ENCODE measurements at places on chromosomes 7 and 10.

- no peak for DNase-seq
These were observed 58.7 kb downstream of the PTEN start for GRCh38 chr10:87921931-87922688.

- peak; percentile 49 for DNase-seq
These were observed 100.1 kb downstream of the CACNB2 start for GRCh38 chr10:18240185-18240882.

GRCh38 chr10:77029777-77030717 lies 607.6 kb downstream of the KCNMA1 start:
- no peak for DNase-seq

DNA sequence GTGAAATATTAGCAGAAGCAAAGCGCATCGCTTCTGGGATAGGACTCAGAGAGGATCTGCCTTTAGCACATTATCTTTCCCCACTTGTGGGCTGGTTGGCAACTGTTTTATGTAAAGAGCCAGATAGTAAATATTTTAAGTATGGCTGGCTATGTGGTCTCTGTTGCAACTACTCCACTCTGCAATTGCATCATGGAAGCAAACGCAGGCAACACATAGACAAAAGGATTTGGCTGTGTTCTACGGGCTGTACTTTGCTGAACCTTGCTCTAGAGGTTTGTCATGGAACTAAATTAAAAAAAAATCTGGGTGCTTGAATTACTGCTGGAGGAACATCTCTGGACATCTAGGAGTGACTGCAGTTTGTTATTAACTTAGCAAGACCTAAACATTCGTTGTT lies 307.8 kb upstream of the TPK1 start:
- DNase-seq: no peak

DNA sequence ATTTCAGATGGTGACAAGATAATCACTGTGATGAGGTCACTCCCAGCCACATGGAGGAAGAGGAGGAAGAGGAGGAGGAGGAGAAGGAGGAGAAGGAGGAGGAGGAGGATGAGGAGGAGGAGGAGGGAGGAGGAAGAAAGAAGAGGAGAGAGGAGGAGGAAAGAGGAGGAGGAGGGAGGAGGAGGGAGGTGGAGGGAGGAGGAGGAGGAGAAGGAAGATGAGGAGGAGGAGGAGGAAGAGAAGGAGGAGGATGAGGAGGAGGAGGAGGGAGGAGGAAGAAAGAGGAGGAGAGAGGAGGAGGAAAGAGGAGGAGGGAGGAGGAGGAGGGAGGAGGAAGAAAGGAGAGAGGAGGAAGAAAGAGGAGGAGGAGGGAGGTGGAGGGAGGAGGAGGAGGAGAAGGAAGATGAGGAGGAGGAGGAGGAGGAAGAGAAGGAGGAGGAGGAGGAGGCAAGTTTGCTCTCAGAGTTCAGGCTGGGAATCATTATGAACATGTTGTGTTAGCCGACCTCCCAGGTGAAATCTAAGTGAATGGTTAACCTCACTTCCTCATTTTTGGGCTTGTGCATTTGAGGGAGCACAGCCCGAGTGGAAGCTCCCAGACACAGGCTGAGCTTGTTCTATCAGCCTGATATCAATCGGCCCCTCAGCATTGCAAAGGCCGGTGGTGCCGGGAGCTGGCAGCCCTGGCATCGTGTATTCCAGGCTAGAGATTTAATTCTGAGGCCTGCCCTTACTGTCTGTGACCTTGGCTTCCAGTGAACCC lies 236.2 kb upstream of the PITRM1 start:
- DNase-seq: no peak

DNA sequence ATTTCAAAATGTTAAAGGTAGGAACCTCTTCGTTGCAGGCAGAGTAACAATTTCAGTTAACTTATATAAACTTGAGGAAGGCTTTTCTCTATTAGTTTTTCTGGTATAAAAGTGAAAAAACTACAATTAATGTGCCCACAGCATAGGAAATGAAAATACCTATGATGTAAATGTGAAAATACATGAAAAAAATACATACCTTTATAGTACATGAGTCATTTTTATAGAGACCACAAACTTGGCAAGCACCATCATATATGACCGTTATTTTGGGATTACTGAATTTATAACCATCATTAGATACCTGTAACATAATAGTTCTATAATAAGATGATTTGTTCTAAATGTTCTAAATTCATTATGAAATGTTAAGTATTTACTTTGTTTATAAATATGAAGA lies 42.7 kb downstream of the VWDE start:
- no peak for DNase-seq

DNA sequence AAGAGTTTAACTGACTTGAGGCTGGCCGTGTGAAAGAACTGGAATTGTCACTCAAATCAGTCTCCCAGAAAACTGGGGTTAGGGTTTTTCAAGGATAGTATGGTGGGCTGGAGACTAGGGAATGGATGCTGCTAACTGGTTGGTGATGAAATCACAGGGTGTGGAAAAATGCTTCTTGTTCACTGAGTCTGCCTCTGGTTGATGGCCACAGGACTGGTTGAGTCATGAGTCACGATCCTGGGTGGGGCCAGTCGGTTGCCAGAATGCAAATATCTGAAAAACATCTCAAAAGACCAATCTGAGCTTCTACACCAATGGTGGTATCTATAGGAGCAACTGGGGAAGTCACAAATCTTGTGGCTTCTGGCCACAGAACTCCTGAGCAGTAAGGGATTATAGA lies 16.3 kb upstream of the BAMBI start:
- peak; percentile 41 for DNase-seq

- DNase-seq: no peak
These were observed 8.6 kb downstream of the SEMA3C start for GRCh38 chr7:80910228-80910627.

GRCh38 chr7:141076377-141076776 lies 2.5 kb downstream of the TMEM178B start:
- no peak for DNase-seq

DNA sequence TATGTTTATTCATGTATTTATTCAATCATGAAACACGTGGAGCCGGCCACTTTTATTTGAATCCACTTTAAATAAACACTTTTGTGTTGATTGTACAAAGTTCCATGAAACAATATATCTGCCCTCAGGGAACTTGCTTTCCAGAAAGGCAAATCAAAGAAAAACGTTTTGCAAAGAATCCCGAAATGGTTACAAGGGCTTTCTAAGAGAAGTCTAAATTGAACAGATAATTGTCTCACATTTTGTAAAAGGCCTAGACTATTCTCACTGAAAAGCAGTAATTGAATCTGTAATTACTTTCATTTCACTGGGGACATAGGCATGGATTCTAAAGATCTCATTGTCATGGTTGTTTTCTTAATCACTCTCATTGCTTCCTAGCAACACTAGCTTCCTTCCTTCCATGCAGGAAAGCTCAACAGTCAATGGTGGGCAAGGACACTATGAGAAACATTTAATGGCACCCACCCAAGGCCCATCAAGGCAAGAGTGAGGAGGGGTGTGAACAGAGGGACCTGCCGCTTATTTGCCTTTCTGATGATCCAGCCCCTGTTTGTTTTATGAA lies 622.4 kb upstream of the C7orf33 start:
- DNase-seq: no peak

- no peak for DNase-seq
These were observed 78.7 kb downstream of the MYOF start for GRCh38 chr10:93403152-93404047.

DNA sequence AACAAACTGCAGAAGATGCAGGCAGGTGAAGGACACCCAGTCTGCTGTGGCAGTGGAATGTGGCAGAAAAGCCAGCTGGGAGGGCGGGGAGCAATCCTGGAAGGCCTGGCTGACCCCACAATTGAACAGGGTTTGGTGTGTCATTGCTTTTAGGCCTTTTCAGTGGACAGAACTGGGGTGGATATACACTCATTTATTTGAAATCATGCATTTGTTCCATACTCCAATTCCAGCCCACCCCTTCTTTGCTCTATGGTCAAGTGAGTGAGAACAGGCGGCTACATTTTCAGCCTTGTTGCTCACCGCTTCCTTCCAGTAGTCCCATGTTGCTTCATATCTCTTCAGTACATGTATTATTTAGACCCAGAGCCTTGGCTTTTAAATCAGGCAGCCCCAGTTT lies 39.8 kb downstream of the PTPN12 start:
- DNase-seq: no peak

DNA sequence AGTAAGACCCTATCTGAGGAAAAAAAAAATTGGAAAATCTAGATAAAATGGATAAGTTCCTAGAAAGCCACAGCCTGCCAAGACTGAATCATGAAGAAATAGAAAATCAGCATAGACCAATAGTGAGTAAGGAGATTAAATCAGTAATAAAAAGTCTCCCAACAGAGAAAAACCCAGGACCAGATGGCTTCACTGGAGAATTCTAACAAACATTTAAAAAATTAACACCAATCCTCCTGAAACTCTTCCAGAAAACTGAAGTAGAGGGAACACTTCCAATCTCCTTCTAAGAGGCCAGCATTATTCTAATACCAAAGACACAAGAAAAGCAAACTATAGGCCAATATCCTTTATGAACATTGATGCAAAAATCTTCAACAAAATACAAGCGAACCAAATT lies 8.8 kb upstream of the LIMK1 start:
- DNase-seq: no peak
